Esophagus squamous epithelium (tissue), 5 donors: ENCODE measurements at places on chromosomes 5 and 9.

DNA sequence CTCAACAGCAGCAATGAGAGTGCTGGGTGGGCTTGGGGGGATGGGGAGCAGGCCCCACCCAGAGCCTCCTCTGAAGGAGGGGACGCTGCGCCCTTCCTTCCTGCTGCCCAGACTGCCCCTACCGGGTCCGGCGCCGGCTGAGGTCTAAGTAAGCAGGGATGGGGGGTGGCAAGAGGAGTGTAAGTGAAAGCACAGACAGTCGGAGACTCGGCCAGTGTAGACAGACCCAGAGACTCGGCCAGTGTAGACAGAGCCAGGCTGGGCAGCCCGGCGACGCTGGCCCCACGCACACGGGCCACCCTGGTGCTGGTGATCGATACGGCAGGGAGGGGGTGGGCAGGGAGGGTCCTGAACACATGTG lies 7.4 kb upstream of the ENTPD8 start:
- no peak for DNase-seq
- peaks cover 32% of the 10 kb centered on the region for H3K27me3 ChIP-seq
- peaks cover 12% of the 10 kb centered on the region for H3K4me1 ChIP-seq
- H3K4me3 ChIP-seq = no peak overlapping the region

DNA sequence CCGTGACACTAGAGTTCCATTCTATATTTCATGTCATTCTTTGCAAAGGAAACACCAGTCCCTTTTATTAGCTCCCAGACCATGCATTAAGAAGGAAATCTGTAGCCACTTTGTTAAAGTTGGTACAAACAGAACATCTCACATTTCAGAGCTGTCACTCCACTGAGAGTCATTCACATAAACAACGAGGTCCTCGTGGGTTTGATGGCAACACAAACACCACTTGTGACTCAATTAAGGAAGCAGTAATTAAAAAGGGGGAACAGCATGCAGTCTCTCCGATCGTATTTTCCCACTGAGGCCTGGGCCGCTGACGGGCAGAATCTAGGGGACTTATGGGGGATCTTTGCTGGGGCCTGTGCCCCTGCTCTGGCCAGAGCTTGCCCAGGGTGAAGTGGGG lies 94.2 kb upstream of the ZNF618 start:
- no peak overlapping the region for H3K4me3 ChIP-seq
- H3K27me3 ChIP-seq = peaks cover 7% of the 10 kb centered on the region
- DNase-seq = no peak
- no peaks in the 10 kb centered on the region for H3K4me1 ChIP-seq

DNA sequence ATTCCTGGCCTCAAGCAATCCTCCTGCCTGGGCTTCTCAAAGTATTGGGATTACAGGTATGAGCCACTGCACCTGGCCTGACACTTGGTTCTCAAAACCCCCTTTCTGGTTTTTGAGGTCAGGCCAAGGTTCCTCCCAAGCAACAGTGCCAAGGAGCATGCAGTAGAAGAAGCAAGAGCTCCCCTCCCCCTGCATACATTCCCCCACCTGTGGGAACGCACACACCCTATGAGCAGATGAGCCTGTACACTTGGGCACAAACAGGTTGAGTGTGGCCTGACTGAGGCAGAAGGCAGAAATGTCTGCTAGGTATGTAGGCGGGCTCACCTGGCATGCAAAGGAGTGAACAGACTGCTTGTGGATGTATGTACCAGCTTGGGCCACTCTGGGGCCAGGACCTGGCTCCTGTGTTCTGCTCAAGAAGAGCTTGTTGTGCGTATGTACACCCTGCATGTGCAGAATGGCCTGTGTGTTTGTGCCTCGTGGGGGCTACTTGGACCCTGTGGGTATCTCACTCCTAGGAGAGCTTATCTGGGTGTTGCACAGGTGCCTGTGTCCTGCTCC lies 1.7 kb downstream of the GPRIN1 start:
- no peaks in the 10 kb centered on the region for H3K36me3 ChIP-seq
- no peak overlapping the region for H3K4me3 ChIP-seq
- DNase-seq = no peak
- no peaks in the 10 kb centered on the region for H3K27me3 ChIP-seq
- peaks cover 19% of the 10 kb centered on the region for H3K4me1 ChIP-seq

DNA sequence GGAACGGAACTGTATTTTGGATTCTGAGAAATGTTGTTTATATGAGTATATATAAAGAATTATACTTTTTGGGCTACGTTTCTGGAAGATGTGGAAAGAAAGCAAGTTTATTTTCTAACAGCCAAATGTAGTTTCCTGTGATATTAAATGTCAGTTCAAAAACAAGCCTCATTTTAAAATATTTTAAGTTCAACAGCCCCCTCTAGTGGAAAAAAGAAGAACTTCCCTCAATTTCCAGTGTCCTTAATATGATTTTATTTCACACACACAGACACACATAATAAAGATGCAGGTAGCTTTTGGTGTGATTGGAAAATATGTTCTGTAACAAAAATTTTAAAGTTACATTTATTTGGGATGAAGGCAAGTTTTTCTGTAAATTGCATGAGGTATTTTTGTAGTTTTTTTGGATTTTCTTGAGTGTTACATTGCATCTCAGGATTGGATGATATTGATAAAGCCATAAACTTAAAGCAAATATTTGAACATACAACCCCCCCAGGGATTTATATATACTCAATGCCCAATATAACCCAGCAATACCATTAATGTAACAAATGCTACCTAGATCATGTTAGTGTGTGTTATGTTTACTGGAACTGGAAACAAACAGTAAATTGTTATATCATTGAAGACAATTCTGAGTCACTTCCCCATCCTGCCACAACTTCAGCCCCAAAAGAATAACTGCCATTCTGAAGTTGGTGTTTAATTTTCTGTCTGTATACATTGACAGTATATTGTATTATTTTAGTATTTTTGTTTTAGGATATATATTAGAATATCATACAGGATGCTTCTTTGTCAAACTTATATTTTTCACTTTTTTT lies 54.0 kb downstream of the CCDC171 start:
- H3K4me3 ChIP-seq = no peak overlapping the region
- H3K4me1 ChIP-seq = no peaks in the 10 kb centered on the region
- no peaks in the 10 kb centered on the region for H3K36me3 ChIP-seq
- no peak for DNase-seq

- no peaks in the 10 kb centered on the region for H3K36me3 ChIP-seq
- DNase-seq = no peak
Measured at GRCh38 chr9:13990331-13990730, 323.6 kb downstream of the NFIB start.

- no peaks in the 10 kb centered on the region for H3K4me1 ChIP-seq
- H3K27ac ChIP-seq = no peak overlapping the region
- no peak overlapping the region for H3K4me3 ChIP-seq
Measured at GRCh38 chr5:113612060-113612496, 98.6 kb downstream of the YTHDC2 start.

DNA sequence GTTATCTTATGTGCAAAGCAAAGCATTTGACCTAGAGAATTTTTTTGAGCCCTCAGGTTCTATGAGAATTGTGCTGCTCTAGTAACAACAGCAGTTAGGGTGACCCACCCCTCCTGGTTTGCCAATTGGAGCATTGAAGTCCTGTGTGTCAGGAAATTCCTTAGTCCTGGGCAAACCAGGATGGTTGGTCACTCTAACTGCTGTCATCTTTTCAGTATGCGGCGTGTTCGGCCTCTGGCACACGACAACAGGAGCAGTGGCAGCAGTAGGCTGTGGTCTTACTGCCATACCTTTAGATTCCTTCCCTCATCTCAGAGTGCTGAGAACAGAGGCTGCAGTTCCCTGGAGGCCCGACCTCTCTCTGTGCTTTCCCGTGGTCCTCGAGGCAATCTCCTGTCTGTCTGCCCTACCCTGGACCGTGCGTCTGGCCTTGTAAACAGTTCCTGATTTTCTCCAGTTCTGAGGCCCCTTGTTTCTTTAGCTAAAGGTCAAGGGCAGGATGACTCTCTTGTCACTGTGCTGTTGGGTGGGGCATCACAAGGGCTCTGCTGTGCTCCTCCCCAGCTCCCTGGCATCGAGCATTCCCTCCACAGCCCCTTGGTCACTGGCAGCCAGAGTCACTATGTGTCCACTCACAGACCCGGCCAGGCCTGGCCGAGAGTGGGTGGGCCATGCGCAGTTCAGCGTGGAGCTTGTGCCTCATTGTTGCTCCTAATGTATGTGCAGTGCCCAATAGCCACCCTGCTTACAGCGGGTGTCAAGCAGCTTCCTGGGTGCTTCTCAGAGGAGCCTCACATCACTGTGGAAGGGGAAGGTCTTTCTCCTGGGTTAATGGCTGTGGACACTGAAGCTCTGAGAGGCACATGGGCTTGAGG lies 18.5 kb upstream of the COL15A1 start:
- DNase-seq = no peak
- no peak overlapping the region for H3K27ac ChIP-seq
- no peaks in the 10 kb centered on the region for H3K27me3 ChIP-seq
- H3K4me1 ChIP-seq = no peaks in the 10 kb centered on the region

GRCh38 chr5:43661102-43661501 lies 58.1 kb downstream of the NNT start:
- H3K27me3 ChIP-seq = no peaks in the 10 kb centered on the region
- H3K27ac ChIP-seq = no peak overlapping the region
- H3K4me1 ChIP-seq = no peaks in the 10 kb centered on the region
- DNase-seq = no peak
- peaks cover 4% of the 10 kb centered on the region for H3K36me3 ChIP-seq

- H3K27me3 ChIP-seq = no peaks in the 10 kb centered on the region
- DNase-seq = no peak
- no peaks in the 10 kb centered on the region for H3K4me1 ChIP-seq
- H3K27ac ChIP-seq = no peak overlapping the region
- no peaks in the 10 kb centered on the region for H3K36me3 ChIP-seq
Measured at GRCh38 chr5:133602835-133603380, 9.4 kb downstream of the FSTL4 start.
